ENCODE measurements at places on chromosomes 7 and 10.

- no peak for ATAC-seq
Measured at GRCh38 chr10:94143261-94143660, 149.5 kb downstream of the PLCE1 start.

DNA sequence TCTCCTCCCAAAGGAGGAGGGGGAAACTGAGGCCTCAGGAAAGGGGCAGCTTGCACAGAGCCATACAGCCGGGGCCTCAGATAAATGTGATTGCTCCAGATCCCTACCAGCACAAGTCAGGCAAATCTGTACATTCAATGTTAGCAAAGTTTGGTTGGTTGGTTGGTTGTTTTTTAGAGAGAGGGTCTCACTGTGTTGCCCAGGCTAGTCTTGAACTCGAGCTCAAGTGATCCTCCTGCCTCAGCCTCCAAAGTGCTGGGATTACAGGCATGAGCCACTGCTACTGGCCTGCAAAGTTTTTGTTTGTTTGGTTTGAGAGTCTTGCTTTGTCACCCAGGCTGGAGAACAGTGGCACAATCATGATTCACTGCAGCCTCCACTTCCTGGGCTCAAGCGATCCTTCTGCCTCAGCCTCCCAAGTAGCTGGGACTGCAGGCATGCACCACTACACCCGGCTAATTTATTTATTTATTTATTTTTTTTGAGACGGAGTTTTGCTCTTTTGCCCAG is 30.0 kb upstream of the TNRC18 start:
- ATAC-seq = no peak

DNA sequence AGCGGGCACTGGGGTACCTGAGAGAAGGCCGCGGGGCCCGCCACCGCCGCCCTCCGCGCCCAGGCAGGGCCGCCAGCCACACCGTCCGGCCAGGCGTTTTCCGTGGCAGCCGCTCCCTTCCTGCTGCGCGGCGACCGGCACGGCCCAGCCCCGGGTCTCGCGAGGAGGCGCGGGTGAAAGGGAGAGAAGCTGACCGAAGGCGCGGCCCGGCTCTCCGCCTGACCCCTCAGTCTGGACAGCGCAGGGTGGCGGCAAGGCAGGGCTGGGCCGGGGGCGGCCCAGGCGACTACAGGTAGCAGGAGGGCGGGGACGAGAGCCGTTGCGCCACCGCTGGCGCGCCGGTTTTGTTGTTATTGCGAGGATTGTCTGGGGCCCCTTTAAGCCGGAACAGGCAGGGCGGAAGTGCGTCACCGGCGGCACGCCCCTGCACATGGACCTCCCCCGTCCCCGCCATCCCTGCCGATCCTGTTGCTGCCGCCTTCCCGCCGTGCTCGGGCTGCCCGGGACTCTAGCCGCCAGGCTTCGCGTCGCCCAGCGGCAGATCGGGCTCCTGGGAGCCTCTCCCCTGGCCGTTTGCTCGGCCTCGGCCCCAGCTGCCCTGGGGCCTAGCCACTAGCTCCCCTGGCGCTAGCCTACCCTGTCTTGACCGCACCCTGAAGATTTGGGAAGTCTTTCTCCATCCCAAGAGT is at the start of gene HERPUD2:
Gene HERPUD2, minus strand, starts transcription at position 352 of the 689 bp plus-strand sequence. CDS start 805 bp downstream, outside the sequence.
- ATAC-seq = peak; percentile 94

DNA sequence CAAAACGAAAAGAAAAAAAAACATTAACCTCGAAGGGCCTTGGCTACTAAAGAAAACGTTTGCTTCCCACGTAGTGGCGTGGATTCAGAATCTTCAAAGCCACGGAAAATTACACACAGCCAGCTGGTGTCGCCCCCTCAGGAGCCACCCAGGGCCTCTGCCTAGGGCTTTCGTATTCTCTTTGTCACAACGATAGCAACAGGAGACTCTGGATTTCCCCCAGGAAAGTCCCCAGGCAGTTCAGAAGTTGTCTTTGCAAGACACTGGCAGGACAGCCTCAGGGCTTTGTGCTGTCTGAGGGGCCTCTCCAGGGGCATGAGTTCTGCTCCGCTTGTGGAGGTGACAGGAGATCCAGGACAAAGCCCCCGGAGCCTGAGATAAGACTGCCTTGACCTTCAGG is 150.2 kb upstream of the INSYN2A start:
- ATAC-seq = no peak

GRCh38 chr10:72764151-72764550 is 72.2 kb downstream of the MCU start:
- ATAC-seq = no peak

GRCh38 chr10:82190432-82191260 is 315.7 kb downstream of the NRG3 start:
- ATAC-seq = peak; percentile 57

GRCh38 chr7:30994206-30995100 is 30.7 kb downstream of the GHRHR start:
- no peak for ATAC-seq

GRCh38 chr10:114565066-114565465 is 93.0 kb downstream of the ABLIM1 start:
- no peak for ATAC-seq

GRCh38 chr7:104552102-104552501 is 223.7 kb downstream of the LHFPL3 start:
- ATAC-seq = no peak

- ATAC-seq = no peak
Measured at GRCh38 chr10:128957221-128957620, 509.8 kb upstream of the MGMT start.

GRCh38 chr7:95246831-95247370 is 77.4 kb downstream of the PON1 start:
- peak; percentile 82 for ATAC-seq

- ATAC-seq = no peak
Measured at GRCh38 chr7:71171476-71171875, 39.5 kb downstream of the GALNT17 start.

- ATAC-seq = no peak
Measured at GRCh38 chr10:113980408-113981087, 63.1 kb upstream of the ADRB1 start.

DNA sequence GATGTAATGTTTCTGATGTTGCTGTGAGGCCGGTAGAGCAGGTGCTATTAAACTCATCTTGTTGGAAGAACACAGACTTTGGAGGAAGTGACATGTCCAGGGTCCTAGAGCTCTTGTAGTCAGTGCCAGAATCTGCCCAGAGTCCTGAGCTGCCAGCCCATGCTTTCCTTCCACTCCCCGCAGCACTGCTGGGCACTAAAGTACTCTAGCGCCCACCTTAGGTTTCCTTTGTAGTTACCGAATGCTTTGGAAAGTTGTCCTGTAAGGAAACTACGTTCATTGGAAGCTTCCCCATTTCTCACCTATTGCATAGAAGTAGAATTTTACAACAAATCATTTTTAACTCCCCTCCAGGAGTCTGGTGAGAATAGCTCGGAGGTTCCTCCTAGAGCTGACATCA is 11.0 kb downstream of the ZNF862 start:
- no peak for ATAC-seq

GRCh38 chr10:72610466-72610865 is 15.4 kb downstream of the MICU1 start:
- no peak for ATAC-seq

DNA sequence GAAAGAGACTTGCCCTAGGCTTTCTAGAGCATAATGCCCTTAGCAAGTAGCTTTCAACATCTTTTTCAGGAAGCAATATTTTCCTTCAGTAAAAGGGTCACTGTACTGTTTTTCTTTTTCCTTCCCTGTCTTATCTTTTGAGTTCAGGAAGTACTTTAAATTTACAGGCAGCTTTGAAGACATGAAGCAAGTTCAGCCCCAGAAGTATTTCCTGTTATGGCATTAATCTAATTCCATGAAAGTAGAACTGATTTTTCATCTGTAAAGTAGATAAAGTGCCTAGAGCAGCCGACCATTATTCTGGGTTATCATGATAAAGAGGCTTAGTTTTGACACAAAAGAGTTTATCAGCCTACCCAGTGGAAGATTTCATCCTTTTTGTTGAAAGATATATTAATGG is 288.2 kb downstream of the ADK start:
- no peak for ATAC-seq
